ENCODE measurements at places on chromosomes 16 and 17.
A peak's percentile ranks its signal among the peaks of the same experiment; 100 is the strongest.

GRCh38 chr17:78315355-78316114 is 44.3 kb downstream of the SOCS3 start:
- no peak for DNase-seq

- DNase-seq = peak; percentile 78
Observed at GRCh38 chr17:59001158-59001814, 105.4 kb downstream of the TRIM37 start.

- DNase-seq = no peak
Observed at GRCh38 chr16:3561626-3562025, 15.6 kb downstream of the NLRC3 start.

DNA sequence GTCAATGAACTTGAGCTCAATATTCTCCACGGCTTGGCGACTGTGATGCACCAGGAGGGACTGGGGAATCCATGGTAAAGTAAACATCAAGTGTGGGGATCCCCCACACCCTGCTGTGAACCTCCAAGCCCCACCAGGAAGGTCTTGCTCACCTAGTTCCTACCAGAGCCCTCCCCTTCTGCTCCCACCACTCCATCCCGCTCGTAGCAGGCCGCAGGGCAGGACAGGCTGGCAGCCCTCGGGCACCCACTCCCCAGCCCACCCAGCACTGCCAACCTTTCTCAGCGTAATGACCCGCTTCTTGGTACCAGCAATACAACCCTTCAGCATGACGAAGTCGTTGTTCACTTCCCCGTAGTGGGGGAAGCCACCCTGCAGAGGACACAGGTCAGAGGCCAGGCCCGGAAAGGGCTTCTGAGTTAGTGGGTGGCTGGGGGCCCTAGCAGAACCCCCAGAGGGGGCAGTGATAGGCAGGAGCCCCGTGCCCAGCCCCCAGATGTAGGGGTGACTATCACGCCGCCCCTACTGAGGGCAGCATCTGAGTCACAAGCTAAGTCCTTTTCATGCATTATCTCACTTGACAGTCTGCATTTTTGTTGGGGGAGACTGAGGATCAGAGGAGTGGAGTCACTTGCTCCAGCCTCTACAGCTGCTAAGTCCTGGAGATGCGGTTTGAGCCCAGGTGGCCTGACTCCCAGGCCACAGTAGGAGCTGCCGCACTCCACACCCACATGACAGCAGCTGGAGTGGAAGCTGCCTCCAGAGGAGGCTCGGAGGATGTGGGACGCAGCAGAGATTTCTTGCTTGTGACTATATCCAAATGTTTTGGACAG is 2.8 kb upstream of the MSRB1 start:
- DNase-seq = no peak

GRCh38 chr17:33002246-33002645 is 10.6 kb downstream of the SPACA3 start:
- DNase-seq = no peak

DNA sequence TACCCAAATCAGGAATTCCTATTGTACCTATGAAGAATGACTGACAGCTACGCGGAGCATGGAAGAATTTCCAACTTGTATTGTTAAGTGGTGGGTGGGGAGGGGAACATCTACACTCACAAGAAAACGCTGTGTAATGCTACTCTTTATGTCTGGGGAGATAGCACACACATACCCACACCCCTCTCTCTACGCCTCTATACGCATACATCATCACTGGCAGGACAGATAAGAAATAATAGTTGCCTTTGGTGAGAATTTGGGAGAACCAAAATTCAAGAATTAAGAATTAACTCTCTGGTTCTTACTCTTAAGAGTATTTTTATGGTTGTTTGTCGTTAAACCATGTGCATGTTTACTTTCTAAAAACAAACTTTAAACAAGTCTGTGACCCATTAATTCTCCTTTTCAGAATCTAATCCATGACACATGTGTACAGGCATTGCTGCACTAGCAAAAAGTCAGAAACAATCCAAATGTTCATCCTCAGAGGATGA is 33.9 kb downstream of the CREBBP start:
- DNase-seq = no peak

DNA sequence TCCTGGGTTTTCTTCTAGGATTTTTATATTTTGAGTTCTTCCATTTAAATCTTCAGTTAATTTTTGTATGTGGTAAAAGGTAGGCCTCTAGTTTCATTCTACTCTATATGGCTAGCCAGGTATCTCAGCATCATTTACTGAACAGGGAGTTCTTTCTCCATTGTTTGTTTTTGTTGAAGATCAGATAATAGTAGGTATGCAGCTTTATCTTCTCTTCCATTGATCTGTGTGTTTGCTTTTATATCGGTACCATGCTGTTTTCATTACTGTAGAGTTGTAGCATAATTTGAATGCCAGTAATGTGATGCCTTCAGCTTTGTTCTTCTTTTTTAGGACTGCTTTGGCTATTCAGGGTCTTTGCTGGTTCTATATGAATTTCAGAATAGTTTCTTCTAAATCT is 77.3 kb downstream of the USP22 start:
- no peak for DNase-seq

Data from GM06990 (cell line).